ENCODE measurements at places on chromosomes 3 and 15.

DNA sequence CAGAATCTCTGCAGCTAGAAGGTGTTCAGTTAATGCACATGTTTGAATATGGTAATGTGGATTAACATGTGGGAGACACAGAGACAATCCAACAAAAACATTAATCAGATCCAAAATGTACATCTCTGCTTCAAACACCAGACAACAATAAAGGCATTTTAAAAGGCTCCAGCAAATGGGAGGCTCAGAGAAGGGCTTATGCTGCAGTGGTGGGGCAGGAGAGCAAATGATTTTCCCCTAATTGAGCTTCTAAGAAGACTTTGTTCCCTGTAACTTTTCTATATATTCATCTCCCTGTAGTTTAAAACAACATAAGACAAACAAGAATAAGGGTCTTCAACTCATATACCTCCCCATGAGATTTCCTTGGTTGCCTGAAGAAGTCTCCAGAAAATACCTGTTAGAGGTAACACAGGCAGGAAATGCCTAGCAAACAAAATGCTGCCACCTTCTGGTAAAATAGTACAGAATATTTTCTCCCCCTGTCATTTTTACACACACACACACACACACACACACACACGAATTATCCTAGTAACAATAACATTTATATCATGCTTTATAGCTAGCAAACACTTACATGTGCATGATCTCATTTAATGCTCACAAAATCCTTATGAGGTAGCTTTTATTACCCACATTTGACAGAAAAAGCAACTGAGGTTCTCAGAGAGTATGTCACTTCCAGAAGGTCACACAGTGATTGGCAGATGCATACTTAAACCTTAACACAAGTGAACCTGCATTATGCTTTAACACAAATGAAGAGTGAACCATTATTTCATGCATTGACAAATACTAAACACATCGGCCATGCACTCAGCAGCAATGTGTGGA lies 123.4 kb upstream of the MB21D2 start:
- DNase-seq, result peak; percentile 51

- DNase-seq, result no peak
Measured at GRCh38 chr15:77030048-77030927, 35.4 kb downstream of the PSTPIP1 start.

DNA sequence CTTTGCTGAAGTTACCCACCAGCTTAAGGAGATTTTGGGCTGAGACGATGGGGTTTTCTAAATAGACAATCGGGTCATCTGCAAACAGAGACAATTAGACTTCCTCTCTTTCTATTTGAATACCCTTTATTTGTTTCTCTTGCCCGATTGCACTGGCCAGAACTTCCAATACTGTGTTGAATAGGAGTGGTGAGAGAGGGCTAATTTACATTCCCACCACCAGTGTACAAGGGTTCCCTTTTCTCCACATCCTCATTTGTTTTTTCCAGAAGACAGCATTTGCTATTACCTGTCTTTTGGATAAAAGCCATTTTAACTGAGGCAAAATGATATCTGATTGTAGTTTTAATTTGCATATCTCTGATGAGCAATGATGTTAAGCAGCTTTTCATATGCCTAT lies 329.9 kb upstream of the TPRG1 start:
- DNase-seq, result no peak

- DNase-seq, result peak; percentile 59
Measured at GRCh38 chr3:32399030-32399620, 7.5 kb downstream of the CMTM7 start.

- DNase-seq, result no peak
Measured at GRCh38 chr3:24678021-24678420, 183.4 kb upstream of the THRB start.

- no peak for DNase-seq
Measured at GRCh38 chr3:71109977-71110285, 473.6 kb downstream of the FOXP1 start.

GRCh38 chr3:133896002-133896761 lies 500 bp upstream of the RAB6B start:
- peak; percentile 4 for DNase-seq

DNA sequence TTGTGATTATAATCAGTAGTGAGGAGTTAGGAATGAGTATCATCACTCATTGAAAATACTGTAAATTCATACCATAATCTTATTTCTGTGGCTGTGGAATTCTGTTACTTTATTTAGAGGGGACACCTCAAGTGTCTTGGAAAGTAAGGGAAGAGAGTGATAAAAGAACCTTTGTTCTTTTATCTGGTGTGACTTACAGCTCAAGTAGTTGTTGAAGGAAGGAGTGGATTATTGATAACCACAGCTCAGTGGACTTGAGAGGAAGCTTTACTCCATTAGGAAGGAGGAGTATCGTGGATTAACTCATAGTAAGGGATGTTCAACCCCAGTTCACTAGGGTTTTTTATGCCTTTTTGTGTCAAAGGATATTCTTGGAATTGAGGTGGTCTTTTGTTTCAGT lies 32.2 kb upstream of the FAH start:
- DNase-seq, result no peak

DNA sequence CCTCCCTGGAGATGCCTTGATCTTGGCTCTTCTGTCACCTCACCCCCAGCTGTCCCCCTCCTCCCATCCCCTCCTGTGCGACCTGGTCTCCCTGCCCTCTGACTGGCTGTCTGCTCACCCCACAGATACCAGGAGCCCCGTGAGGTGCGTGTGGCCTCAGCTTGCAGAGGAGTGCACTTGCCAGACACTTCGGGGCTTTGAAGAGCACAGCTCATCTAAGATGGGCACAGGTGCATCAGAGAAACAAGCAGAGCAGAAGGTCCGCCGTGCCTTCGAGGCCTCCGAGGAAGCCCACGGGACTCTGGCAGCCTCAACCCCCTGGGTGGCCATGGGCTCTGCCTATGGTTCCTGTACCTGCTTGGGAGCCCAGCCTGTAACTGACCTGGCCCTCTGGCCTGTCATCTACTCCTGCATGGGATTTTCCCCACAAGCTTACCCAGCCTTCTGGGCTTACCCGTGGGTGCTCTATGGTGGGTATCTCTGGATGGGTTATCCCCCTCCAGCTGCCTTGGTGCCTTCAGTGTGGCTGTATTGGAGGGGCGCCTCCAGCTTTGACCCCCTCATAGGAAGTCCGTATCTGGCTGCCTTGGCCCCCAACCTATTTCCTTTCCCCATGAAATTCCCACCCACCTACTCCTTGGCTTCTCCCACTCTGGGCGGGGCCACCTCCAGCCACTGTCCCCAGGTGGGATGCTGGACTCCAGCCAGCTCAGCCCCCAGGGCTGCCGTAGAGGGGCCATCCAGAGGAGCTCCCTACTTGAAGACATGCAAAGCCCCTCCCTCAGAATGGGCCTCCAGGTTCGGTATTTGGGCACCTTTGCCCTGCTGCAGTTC lies 3.8 kb downstream of the PRR23E start:
- DNase-seq, result no peak

DNA sequence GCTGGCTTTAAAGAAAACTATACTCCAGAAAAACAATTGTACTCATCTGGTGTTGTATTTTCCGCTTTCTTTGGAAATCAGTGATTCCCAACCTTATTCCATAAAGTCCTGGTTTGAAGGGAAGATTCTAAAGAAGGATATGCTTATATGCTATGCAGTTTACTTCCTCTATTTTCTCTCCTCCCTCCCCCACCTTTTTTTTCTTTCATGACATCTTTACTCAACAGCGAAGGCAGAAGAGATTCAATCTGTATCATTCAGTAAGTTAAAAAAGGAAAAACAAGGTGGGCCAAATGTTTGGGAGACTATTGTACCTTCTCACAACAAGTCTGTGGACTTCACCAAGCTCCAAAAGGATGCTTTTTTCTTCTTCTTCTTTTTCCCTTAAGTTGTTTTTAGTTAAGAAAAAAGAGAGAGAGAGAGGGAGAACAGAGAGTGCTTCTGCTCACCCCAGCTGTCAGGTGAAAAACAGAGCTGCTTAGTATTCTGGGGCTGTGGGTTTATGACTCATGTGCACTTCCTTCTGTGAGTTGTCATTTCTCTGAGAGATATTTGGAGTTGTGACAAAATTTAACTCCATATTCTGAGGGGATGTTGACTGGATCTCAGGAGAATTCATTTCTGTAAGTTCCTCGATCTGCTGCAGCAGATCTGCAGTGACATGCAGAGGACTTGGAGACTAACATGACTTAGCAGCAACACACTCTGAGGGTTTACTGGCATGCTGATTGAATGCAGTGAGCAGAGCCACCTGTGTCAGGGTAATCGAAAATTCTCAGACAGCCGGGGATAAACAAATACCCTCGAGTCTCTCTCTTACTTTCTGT lies 70.7 kb downstream of the SSR3 start:
- DNase-seq, result peak; percentile 68

GRCh38 chr3:160486459-160486869 lies 36.9 kb upstream of the TRIM59 start:
- peak; percentile 65 for DNase-seq

DNA sequence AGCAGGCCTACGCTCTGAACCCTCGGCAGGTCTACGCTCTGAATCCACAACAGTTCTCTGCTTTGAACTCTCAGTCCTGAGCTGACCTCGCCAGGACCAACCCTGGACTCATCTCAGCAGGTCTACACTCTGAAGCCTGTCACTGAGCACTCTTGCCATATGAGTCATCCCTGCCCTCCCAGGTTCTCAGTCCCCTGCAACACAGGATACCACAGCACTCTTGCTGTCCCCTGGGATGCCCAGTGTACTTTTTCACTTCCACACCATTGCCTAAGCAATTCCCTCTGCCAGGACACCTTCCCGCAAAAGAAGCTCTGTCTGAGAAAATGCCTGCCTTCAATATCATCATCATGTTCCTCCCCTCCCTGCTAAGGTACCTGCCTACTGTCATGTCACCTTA lies 42.0 kb downstream of the NUP210 start:
- peak; percentile 57 for DNase-seq

DNA sequence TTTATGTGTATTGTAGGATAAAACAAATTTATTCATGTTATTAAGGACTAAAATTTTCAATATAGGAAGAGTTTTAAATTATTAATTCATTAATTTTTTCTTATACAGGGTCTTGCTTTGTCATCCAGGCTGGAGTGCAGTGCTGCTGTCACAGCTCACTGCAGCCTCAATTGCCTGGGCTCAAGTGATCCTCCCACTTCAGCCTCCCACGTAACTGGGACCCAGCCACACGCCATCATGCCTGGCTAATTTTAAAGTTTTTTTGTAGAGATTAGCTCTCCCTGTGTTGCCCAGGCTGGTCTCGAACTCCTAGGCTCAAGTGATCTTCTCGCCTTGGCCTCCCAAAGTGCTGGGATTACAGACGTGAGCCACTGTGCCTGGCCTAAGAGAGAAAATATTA lies 14.7 kb downstream of the CCNB2 start:
- DNase-seq, result no peak

- no peak for DNase-seq
Measured at GRCh38 chr3:119627461-119627860, 29.8 kb downstream of the PLA1A start.

DNA sequence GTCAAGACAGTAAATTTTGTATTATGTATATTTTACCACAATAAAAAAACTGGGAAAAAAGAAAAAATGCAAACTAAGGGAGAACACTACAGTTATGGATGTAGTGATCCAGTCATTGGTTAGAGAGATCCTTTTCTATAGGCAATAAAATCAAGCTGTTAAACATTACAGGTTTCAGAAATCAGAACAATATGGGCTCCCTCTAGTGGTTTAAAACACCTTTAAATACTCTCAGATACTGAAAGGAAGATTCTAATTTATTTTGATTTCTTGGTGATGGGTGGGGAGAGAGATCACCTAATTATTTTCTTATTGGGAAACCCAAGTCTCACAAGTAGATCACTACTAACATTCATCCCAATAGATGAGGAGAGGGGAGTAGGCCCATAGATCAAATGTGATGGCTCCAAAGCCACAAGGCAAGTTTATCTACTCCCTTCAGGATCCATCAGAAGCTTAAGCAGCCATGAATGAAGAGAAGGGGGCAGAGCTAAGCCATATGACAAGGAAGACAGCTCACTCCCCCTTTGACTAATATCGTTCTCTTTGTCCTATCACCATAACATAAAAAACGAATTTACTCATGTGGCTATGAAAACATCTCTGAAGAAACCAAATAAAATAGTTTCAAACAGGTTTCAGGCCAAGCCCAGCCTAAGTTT lies 118.6 kb downstream of the ANO10 start:
- DNase-seq, result peak; percentile 44

GRCh38 chr3:4888913-4889846 lies 90.1 kb upstream of the BHLHE40 start:
- peak; percentile 12 for DNase-seq

- peak; percentile 8 for DNase-seq
Measured at GRCh38 chr3:115113367-115113766, 33.7 kb downstream of the ZBTB20 start.

- peak; percentile 85 for DNase-seq
Measured at GRCh38 chr15:75840659-75841058, 2.6 kb upstream of the UBE2Q2 start.

All from EH (cell line).